Astrocyte (in vitro differentiated cells and primary cell): ENCODE measurements at places on chromosomes 4 and X. TPM values are rescaled to one million over a fixed set of nuclear protein-coding genes. Genes with fewer than 3 reads are reported as not detected.
A peak's percentile ranks its signal among the peaks of the same experiment; 100 is the strongest.

- no peaks in the 10 kb centered on the region for H3K27me3 ChIP-seq
- no peaks in the 10 kb centered on the region for H3K36me3 ChIP-seq
- peak; percentile 47 for DNase-seq
- H3K27ac ChIP-seq = no peak overlapping the region
- H3K4me1 ChIP-seq = no peaks in the 10 kb centered on the region
Measured at GRCh38 chr4:78634011-78634664, 82.6 kb downstream of the ANXA3 start.

GIMD1 gene
- not detected in 2 replicates for total RNA-seq

GRCh38 chrX:45619290-45619689 is 418.6 kb upstream of the DIPK2B start:
- peak overlapping the region; percentile 53 for H3K27ac ChIP-seq
- no peak overlapping the region for H3K4me3 ChIP-seq

DNA sequence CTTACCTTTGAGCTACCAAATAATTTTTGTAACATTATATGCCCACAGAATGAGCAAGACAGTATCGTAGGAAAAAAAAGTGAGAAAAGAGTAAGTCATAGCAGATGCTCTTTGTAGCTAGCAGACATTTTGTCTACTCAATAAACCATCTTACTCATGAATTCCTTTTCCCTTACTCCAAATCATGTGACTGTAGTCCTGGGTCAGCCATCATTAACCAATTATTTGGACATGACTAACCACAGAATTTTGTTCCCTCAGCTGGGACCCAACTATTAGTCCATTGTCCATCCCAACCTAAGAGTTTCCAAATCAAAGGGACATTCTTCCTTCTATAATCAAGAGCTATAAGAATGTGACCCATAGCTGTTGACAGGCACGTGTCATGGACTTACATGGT is 11.4 kb downstream of the UBE2D3 start:
- H3K4me3 ChIP-seq = no peak overlapping the region
- peaks cover 9% of the 10 kb centered on the region for H3K36me3 ChIP-seq
- no peaks in the 10 kb centered on the region for H3K27me3 ChIP-seq
- H3K27ac ChIP-seq = peak overlapping the region; percentile 91
- H3K4me1 ChIP-seq = peaks cover 40% of the 10 kb centered on the region

DNA sequence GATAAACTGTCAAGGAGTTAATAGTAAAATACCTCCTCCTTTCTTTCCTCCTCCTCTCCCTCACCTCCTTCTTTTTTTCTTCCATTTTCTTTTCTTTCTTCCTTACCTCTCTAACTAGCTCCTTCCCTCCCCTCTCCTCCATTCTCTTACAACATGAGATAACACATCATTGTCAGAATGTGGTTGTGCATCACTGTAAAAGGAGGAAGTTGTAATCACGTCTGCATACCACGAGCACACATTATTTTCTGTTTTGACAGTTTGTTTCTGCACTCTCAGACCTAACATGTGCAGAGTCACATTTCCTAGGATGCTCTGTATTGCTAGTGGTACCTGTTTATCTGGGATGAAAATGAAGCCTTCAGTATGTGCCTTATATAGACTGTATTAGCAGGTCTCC is 9.1 kb downstream of the SLIT2 start:
- no peak overlapping the region for H3K27ac ChIP-seq
- DNase-seq = no peak
- H3K4me3 ChIP-seq = no peak overlapping the region
- H3K27me3 ChIP-seq = peaks cover 3% of the 10 kb centered on the region

DNA sequence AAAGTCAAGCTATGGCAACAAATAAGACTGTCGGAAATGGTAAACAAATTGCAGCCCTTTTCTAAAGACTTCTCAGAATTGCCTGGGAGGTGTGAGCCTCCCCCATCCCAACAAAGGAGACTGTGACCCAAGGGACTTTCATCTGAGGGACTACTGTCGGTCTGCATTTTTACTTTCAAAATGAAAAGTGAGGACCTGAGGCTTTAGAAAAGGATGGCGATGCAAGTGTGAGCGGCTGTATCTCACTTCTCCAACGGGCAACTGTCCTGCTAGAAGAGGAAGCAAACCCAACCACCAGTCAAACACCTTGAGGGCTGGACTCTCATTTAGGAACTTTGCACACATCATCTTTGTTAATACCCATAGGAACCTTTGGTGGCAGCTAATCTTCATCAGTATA is 62.6 kb upstream of the CLNK start:
- no peak for DNase-seq
- no peaks in the 10 kb centered on the region for H3K36me3 ChIP-seq
- no peak overlapping the region for H3K27ac ChIP-seq
- H3K4me3 ChIP-seq = no peak overlapping the region
- no peaks in the 10 kb centered on the region for H3K4me1 ChIP-seq

LUZP4 gene
- not detected in 2 replicates for total RNA-seq

MAGEA8 gene
- total RNA-seq = not detected in 2 replicates

FAAH2 gene
- 0.19 and 0.20 TPM in 2 replicates for total RNA-seq

- peaks cover 7% of the 10 kb centered on the region for H3K4me1 ChIP-seq
- no peak overlapping the region for H3K27ac ChIP-seq
- peak; percentile 30 for DNase-seq
- no peaks in the 10 kb centered on the region for H3K36me3 ChIP-seq
- H3K4me3 ChIP-seq = no peak overlapping the region
- H3K27me3 ChIP-seq = no peaks in the 10 kb centered on the region
Measured at GRCh38 chr4:156749426-156750403, 221.9 kb downstream of the PDGFC start.

RADX gene
- total RNA-seq = 3.0 and 3.9 TPM in 2 replicates

GRCh38 chr4:179145746-179146525 is 1703.7 kb upstream of the AGA start:
- peak overlapping the region; percentile 65 for H3K27ac ChIP-seq
- H3K36me3 ChIP-seq = no peaks in the 10 kb centered on the region
- DNase-seq = peak; percentile 87
- H3K4me3 ChIP-seq = no peak overlapping the region

DNA sequence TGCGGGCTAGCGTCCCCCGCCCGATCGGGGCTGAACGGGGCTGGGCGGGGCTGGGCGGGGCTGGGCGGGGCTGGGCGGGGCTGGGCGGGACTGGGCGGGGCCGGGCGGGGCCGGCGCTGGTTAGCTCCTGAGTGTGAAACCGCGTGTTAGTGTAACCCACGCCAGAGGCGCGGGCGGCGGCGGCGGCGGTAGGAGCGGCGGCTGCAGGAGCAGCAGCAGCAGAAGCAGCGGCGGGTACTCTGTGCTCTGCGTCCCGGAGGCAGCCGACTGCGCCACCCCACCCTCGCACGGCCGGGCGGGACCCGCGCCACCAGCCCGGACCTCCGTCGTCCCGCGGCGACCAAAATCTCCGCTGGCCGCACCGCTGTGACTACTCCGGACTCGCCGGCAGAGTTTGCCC is 128.1 kb downstream of the LAS1L start:
- peaks cover 5% of the 10 kb centered on the region for H3K27me3 ChIP-seq
- no peak overlapping the region for H3K27ac ChIP-seq
- no peaks in the 10 kb centered on the region for H3K36me3 ChIP-seq
- H3K4me1 ChIP-seq = no peaks in the 10 kb centered on the region

MAGEA12 gene
- total RNA-seq = 0.62 and 0.98 TPM in 2 replicates

- DNase-seq = peak; percentile 10
- no peaks in the 10 kb centered on the region for H3K36me3 ChIP-seq
- no peak overlapping the region for H3K27ac ChIP-seq
- no peaks in the 10 kb centered on the region for H3K27me3 ChIP-seq
- H3K4me3 ChIP-seq = no peak overlapping the region
Measured at GRCh38 chr4:61406677-61407076, 206.6 kb downstream of the ADGRL3 start.

GRCh38 chrX:10615931-10616774 is 4.2 kb downstream of the MID1 start:
- H3K4me1 ChIP-seq = peaks cover 25% of the 10 kb centered on the region
- H3K27ac ChIP-seq = peak overlapping the region; percentile 63
- no peaks in the 10 kb centered on the region for H3K27me3 ChIP-seq

DNA sequence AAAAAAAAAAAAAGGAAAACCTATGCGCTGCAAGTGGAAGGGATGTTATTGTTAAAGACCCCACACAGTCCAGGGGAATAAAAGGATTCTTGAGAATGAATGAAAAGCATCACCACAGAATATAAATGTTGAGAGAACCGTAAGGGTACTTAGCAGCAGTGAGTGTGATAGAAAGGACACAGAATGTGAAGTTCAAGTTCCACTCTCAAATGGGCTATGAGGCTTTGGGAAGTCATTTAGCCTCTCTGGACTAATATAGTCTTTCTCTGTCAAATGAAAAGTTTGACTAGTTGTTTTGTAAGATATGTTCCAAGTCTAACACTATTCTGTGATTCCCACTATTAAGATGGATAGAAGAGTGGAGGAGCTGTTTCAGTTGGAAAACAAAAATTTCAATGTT is 35.8 kb upstream of the MAML3 start:
- no peak overlapping the region for H3K4me3 ChIP-seq
- H3K4me1 ChIP-seq = peaks cover 9% of the 10 kb centered on the region
- H3K27me3 ChIP-seq = no peaks in the 10 kb centered on the region
- no peak for DNase-seq
- H3K36me3 ChIP-seq = no peaks in the 10 kb centered on the region

GRCh38 chr4:108881190-108881589 is 118.3 kb upstream of the ETNPPL start:
- peaks cover 52% of the 10 kb centered on the region for H3K4me1 ChIP-seq
- H3K4me3 ChIP-seq = no peak overlapping the region
- no peaks in the 10 kb centered on the region for H3K36me3 ChIP-seq

NCBP2L gene
- total RNA-seq = not detected in 2 replicates

ARAP2 gene
- 9.6 and 10.4 TPM in 2 replicates for total RNA-seq

DNA sequence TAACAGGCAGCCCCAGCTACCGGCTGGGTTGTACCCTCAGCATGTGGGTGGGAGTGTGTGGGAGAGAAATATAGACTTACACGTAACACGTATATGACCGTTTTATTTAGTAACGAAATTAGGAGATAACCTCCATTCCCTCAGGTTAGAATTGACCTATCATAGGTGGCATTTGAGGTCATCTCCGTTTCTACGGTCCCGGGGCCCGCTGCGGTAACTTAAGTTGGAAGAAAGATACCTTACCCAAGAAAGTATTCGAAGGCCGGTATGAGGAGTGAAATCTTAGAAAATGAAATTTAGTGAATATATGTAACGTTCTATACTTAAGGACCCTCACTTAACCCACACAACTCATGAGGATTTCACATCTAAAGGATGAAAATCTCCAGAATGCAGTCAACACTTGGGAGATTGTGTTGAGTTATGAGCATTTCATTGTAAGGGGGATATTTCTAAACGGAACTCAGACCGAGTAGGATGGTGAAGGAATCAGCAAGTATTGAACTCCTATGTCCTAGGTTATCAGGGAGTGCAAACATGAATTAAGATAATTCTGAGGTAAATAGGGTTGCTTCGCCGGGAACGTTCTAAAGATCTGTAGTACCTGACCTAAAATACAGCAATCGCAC is 891 bp downstream of the CISD2 start:
- peaks cover 6% of the 10 kb centered on the region for H3K4me1 ChIP-seq
- H3K36me3 ChIP-seq = no peaks in the 10 kb centered on the region
- peak overlapping the region; percentile 85 for H3K4me3 ChIP-seq

- peak overlapping the region; percentile 37 for H3K27ac ChIP-seq
- H3K27me3 ChIP-seq = no peaks in the 10 kb centered on the region
- H3K4me3 ChIP-seq = no peak overlapping the region
- peak; percentile 73 for DNase-seq
- H3K36me3 ChIP-seq = peaks cover 16% of the 10 kb centered on the region
Measured at GRCh38 chr4:39970671-39971640, 6.8 kb downstream of the PDS5A start.

DNA sequence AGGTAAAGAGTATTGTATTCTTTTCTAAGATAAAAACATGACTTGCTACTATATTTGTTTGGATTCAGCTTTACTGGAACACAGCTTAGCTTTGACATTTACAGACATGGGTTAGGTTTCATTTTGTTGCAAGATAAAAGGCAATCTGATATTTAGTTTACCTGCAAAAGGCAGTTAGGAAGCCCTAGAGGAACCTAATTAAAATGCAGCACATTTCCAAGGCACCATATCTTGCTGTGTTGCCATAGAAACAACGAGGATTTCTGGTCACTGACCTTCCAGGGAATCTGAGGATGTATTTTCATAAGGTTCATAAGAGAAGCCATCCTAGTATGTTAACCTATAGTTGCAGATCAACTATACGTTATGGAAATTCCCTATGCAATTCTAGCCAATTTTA is 116.0 kb downstream of the SNCA start:
- no peaks in the 10 kb centered on the region for H3K36me3 ChIP-seq
- DNase-seq = no peak
- no peak overlapping the region for H3K4me3 ChIP-seq
- no peak overlapping the region for H3K27ac ChIP-seq
- no peaks in the 10 kb centered on the region for H3K4me1 ChIP-seq
- H3K27me3 ChIP-seq = no peaks in the 10 kb centered on the region

DNA sequence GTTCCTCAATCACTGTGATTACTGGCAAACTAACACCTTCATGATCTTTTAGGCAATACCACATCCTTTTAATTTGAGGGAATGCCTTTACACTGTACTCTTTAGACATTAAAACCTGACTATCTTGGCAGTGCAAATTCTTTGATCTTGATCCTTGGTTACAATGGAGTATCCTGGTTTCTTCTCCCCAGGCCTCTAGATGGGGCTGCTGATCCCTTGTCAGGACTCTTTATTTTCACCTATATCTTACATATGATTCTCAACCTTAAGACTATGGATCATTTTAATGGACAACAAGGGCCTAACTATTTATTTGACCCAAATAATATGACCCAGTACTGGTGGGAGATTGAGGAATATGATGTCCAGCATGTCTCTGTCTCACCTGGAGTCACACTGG is 1005.5 kb upstream of the INTU start:
- H3K4me1 ChIP-seq = no peaks in the 10 kb centered on the region
- H3K4me3 ChIP-seq = no peak overlapping the region
- DNase-seq = no peak

- peaks cover 24% of the 10 kb centered on the region for H3K4me1 ChIP-seq
- H3K27ac ChIP-seq = peak overlapping the region; percentile 63
- H3K36me3 ChIP-seq = no peaks in the 10 kb centered on the region
- no peak for DNase-seq
- H3K4me3 ChIP-seq = no peak overlapping the region
Measured at GRCh38 chr4:10589799-10590198, 94.8 kb downstream of the CLNK start.

CNGA1 gene
- not detected in 2 replicates for total RNA-seq

GRCh38 chr4:75058486-75058885 is 125.6 kb downstream of the PARM1 start:
- no peak overlapping the region for H3K27ac ChIP-seq
- H3K36me3 ChIP-seq = no peaks in the 10 kb centered on the region
- no peak for DNase-seq
